ENCODE measurements at places on chromosomes 2 and 18.

DNA sequence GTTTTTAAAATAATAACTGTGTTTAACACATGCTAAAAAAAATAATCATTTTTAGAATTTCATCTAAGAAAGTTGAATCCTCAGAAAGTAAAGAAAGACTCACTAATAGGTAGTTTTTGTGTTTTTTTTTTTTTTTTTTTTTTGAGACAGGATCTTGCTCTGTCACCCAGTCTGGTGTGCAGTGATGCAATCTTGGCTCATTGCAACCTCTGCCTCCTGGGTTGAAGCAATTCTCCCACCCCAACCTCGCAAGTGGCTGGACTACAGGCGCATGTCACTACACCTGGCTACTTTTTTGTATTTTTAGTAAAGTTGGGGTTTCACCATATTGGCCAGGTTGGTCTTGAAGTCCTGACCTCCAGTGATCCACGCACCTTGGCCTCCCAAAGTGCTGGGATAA, 7.1 kb downstream of the CKAP2L start:
- DNase-seq, result peak; percentile 40

- DNase-seq, result no peak
These were observed 121.2 kb upstream of the CTDP1 start for GRCh38 chr18:79558196-79558932.

DNA sequence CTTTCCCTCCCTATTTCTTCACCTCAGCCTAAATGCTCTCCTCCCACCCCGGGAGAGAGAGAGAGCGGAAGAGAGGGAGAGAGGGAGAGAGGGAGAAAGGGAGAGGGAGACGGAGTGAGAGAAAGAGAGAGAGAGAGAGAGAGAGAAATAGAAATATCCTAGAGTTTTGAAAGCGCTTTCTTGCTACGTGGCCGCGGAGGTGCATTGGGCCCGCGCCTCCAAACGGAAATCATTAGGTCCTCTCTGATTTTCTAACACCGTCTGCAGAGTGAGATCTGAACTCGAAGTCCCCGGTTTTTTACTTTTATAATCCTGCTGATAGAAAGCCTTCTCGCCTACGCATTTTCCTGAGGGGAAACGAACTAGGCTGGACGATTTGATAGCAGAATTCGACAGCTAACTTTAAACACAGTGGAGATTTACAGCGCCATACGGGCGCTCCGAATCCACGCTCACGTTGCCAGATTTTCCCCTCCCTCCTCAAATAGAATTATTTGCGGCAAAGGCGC, 903 bp upstream of the EVX2 start:
- DNase-seq, result no peak

GRCh38 chr2:54995553-54995952, 54.7 kb downstream of the RTN4 start:
- no peak for DNase-seq

- DNase-seq, result no peak
These were observed 93.1 kb downstream of the GYPC start for GRCh38 chr2:126748929-126749518.

DNA sequence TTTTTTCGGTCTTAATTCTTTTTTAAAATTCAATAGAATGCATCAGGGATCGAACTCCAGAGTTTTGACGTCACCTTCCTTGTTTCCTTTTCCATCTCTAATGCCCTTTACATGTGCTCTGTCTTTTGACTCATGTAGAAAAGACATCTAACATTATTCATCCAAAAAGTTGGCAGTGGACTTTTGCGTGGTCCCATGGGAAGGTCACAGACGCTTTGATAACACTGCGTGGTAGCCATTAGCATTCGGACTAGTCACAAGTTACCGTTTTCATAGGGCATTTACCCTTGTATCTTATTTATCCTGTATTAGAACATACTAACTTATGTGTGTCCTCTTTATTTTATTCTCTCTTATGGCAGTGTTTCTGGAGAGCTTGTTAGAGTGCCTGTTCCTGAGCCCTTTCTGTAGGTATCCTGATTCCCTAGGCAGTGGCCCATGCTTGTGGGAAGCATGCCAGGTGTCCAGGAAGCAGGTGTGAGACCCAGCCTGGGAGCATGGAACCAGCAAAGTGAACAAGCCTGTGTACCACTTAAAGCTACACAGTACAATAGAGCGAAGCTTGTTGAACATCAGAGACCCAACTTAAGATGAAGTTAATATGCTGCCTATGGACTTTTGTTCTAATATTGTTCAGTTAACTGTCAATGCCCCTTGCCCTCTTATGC, 73.6 kb upstream of the RBM44 start:
- DNase-seq, result no peak

DNA sequence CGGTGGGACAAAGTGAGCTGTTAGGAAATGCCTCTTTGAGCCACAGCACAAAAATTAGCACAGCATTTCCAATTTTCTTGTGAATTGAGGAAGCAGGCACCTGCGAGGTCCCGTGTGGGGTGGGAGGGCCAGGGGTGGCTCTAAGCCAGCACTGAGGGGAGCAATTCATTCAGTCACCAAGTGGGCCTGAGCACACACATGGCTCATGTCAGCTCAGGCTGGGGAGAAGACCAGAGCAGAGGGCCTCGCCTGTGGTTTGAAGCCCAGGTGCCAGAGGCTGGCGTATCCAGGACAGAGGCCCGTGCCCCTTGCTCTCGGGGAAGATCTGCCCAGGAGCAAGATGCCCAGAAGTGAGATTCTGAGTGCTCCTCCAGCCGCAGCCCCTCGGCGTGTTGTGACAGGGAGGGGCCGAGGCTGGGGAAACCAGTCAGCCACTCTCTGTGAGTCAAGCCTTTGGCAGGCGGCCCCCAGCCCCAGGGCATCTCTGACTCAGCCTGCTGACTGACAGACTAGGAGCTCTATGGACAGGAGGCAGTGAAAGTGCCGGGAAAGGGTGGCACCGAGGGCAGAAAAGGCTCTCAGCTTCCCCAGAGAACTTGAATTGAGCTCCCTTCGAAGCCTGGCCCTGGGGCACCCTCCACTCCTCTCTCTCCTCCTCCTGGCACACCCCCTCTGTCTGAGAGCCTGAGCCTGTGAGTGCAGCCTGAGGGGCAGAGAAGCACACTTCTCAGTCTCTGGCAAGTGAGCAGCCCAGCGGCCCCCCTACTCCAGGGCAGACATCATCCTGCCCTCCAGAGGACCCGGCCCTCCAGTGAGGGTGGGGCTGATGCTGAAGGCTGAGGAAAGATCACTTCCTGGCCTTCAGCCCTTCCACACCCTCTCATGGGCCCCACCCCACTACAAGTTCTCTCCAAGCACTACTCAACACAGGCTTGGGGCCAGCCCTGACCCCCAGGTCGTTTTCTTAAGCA, 32.3 kb downstream of the CYP26B1 start:
- peak; percentile 69 for DNase-seq

- DNase-seq, result peak; percentile 58
These were observed 83.7 kb downstream of the CERKL start for GRCh38 chr2:181573140-181573736.

GRCh38 chr2:85327160-85327821, 498 bp downstream of the TGOLN2 start:
- DNase-seq, result peak; percentile 55

GRCh38 chr18:74611765-74612164, 14.1 kb downstream of the ZNF407 start:
- DNase-seq, result no peak

GRCh38 chr2:54084600-54084999, 30.8 kb upstream of the ACYP2 start:
- DNase-seq, result peak; percentile 40

DNA sequence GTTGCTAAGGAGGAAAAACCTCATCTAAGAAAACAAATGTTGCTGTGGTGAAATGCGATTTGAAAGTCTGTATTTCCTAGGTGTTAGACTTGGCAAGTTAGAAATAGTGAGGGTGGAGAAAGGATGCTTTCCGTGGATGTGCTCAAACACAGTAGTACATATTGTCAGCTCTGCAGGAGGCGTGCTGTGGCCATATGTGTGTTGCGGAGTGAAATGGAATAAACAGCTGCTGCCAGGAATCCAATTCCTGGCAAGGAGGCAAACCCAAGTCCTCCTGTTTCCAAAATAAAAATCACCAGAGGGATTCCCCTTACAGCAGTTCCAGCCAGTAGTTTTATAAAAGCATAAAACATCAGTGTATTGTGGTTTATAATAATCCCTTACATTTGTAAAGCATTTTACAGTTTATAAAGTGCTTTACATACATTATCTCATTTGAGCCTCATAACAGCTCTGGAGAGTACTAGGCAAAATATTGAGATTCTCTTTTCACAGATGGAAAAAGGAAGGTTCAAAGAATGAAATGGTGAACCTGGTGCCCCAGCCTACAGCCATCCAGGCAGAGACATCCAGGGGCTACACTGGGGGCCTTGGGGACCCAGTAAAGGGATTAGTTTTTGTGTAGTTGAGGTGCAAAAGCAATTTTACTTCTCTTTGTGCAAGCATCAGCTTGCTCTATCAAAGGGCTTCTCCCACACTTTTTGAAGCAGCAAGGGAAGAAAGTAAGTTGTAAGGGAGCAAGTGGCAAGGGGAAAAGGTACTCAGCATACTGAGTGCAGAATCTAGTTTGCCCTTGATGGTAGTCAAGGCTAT, 206.0 kb downstream of the AGPS start:
- DNase-seq, result peak; percentile 52

DNA sequence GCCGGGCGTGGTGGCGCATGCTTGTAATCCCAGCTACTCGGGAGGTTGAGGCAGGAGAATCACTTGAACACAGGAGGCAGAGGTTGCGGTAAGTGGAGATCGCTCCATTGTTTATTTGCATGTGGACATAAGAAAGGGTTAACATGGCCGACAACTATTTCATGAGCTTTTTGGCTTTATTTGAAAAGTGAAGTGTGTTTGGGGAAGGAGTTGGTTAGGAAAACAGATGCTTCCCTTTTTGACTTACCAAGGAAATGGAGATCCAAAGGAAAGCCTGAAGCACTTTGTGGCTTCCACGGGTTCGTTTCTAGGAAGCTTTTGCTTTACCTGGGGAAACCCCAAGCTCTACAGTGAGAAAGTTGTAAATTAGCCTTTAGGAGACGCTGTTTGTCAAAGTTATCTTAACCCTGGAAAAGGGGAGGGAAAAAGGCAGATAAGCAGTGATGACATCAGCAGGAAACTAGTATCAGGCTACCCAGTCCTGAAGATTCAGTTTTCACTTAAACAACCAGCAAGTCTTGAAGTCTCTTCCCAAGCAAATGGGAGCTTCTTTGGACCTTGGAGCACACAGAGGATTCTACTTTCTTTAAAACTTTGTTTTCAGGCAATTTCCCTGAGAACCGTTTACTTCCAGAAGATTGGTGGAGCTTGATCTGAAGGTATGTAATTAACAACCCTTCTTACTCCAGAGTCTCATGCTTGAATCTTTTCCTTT, at the start of gene CASP10:
TSS of gene CASP10 (plus strand) at position 492 of the 715 bp plus-strand sequence. CDS start 2,637 bp downstream, outside the sequence.
- peak; percentile 86 for DNase-seq

DNA sequence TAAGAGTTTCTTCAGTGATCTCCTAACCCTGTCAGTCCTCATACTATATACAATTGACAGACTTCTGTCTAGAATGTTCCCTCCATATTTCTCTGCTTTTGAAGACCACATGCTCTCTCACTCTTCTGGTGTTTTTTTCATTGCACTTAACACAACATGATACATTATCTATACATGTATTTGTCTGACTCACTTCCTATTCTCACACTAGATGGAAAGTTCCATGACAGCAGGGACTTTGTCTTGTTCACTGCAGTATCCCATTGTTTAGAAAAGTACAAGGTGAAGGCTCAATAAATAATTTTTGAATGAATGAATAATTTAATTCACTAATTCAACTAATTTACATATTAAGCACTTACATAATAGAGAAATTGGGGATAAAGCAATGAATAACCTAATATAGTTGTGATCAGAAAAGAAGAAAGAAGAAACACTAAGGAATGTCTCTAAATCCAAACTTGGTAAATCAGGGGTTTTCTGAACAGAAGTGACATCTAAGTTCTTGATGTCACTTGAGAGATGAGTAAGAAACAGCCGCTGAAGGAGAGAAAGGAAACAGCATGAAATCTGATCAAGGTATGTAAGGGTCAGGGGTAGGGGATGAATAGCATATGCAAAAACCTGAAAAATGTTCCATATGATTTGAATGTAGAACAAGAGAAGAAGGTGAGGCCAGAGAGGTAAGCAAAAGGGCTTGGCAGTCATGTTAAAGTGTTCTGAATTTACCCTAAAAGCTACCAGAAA, 42.4 kb downstream of the MBD2 start:
- peak; percentile 42 for DNase-seq

DNA sequence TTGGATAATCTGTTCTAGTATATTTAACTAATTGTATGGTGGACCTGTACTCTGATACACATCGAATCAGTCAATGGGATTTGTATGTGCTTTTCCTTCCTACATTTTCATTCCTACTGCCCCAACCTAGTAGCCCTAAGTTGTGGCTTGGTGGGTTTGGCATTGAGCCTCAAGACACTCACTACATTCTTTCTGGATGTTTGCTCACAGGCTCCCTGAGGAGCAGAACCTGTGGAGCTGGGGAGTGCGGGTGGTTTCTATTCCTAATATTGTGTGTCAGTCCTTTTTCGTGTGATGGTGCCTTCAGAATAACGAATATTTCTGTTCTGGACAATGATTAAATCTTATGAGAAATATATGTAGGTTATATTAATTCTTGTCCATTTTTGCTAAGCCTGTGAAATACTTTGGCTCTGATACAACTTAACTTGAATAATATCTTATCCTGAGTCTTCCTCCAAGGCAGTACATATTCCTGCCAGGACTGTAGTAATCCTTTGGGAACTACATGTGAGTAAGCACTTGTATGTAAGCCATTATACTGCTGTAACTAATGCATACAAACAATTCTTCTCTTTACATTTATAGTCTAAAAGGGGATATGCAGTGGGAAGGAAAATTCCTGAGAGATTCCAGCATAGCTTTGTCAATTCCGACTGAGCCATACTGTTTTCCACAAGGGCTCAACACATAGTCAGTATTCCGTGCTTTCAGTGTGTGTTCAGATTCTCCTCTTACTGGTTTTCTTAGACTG, 150.6 kb downstream of the AGPS start:
- peak; percentile 86 for DNase-seq

DNA sequence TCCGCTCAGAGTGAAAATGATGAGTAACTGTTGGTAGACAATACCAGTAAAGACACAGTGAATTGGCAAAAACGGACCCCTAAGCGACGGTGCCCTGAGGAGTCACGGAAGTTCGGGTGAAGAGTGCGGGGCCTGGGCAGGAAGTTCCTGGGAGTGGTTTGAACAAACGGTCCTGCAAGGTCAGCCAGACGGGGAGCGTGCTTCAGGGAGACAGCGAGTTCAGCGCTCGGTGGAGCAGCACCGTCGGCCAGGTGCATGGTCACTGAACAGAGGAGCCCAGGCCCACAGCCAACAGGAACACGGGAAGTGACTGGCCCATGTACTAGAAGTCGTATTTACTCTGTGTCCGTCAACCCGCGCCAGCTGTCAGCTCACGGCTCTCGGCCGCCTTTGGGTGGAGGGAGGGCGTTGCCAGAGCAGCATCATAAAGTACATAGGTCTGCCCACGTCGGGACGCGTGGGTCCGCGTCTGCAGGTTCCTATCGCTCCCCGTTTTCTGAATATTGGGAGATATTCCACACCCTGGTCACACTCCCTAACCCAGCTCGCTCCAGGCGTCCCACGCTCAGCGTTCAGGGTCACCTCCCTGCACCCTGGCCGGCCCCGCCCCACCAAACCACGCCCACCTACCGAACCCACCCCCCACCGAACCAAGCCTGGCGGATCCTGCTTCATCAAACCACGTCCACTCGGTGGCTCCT, 75.6 kb upstream of the UXS1 start:
- no peak for DNase-seq

- DNase-seq, result no peak
These were observed 55.3 kb upstream of the CHST9 start for GRCh38 chr18:27240383-27240782.

All from fibroblast of pulmonary artery (primary cell).